ENCODE measurements at places on chromosomes 2 and 18.

DNA sequence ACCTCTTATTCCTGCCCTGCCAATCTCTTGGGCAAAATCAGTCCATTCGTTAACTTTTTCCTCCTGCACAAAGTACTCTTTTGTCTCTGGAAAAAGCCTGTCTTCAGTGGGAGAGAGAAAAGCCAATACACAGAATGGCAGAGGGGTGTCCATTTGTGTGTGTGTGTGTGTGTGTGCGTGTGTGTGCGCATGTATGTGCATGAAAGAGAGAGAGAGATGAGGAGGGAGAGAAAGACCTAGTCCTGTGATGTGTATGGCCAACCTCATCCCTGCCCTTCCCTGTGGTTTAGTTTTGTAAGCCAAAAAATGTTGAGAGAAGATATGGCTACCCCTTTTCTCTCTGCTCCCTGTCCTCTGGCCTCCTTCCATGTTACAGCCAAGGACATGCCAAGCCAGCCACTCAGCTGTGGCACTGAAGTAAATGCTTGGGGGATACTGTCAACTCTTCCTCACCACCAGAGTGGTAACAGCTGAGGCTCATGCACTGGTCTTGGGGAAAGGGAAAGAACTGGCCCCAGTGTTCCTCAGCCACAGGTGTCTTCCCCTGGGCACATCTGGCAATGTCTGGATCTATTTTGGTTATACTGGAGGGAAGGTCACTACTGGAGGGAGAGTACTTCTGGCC, 10.6 kb downstream of the SLC4A5 start:
- no peak for DNase-seq

DNA sequence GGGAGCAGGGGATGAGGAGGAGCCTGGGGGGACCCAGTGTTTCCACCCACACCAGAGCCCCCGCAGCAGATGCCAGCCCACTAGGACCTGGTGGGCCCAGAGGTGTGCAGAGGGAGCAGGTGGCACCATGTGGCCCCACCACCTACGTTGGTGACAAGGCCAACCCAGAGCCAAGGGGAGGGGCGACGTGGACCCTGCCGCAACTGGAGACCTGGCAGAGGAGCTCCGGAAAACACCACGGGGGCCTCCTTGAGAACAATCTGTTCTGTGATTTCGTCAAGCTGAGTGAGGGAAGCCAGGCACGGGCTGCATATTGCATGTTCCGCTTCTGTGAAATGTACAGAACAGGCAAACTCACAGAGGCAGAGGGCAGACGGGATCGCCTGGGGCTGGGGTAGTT, 49.1 kb upstream of the GPC1 start:
- DNase-seq, result no peak

GRCh38 chr18:48007955-48008701, 77.7 kb upstream of the SMAD2 start:
- peak; percentile 35 for DNase-seq

GRCh38 chr2:11802782-11803191, 56.4 kb downstream of the LPIN1 start:
- DNase-seq, result no peak

DNA sequence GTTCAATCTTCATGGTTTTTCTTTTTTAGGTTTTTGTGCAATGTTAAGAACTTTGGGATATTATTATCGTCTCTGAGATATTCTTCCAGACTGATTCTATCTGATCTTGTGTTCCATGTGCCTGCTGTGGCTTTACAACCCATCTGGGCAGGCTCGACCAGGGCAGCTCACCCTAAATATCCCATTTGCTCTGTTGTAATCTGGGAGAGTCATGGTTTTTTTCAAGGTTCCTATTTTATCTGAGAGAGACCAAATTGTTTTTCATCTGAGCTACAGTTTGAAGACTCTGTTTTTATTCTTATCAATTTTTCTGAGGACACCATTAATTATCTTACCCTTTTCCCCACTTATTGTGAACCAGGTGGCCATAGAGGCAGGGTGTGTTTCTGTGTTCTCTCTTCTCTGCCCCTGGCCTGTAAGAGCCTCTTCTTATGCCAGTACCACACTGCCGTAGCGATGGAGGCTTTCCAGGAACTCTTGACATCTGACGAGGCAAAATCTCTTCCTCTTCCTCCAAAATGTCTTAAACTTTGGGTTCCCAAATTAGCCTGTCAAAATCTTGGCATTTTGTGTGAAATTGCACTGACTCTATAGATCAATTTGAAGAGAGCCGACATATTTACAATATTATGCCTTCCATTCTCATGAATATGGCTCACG, 3.1 kb downstream of the SP140L start:
- no peak for DNase-seq

GRCh38 chr2:85761-86160, 39.5 kb upstream of the FAM110C start:
- DNase-seq, result no peak

- no peak for DNase-seq
These were observed 942.0 kb downstream of the TSN start for GRCh38 chr2:122697415-122697814.

GRCh38 chr18:30763902-30764350, 278.6 kb downstream of the DSC3 start:
- no peak for DNase-seq

All from activated T-cell treated with anti-CD3 and anti-CD28 coated beads for 48 hours (primary cell).